Regular cardiac myocyte (primary cell): ENCODE measurements at places on chromosomes 3 and 15. TPM values are rescaled to one million over a fixed set of nuclear protein-coding genes. Genes with fewer than 3 reads are reported as not detected.

EFHB gene
- total RNA-seq = under 0.01 TPM in 1 of 2 replicates, not detected in the other

SIDT1 gene
- total RNA-seq = 0.28 and 0.77 TPM in 2 replicates

ROBO1 gene
- total RNA-seq = 57.3 and 80.6 TPM in 2 replicates

KNG1 gene
- total RNA-seq = not detected in 2 replicates

VPS39 gene
- total RNA-seq = 37.6 and 45.4 TPM in 2 replicates

EBLN2 gene
- 3.5 and 5.1 TPM in 2 replicates for total RNA-seq

IGF2BP2 gene
- total RNA-seq = 28.6 and 36.1 TPM in 2 replicates

NOX5 gene
- total RNA-seq = under 0.01 and 0.28 TPM in 2 replicates

ZNF710 gene
- total RNA-seq = 5.1 and 11.3 TPM in 2 replicates

ISLR2 gene
- total RNA-seq = under 0.01 and 0.58 TPM in 2 replicates

TRMT10C gene
- total RNA-seq = 26.2 and 32.2 TPM in 2 replicates

LEKR1 gene
- 0.38 and 8.5 TPM in 2 replicates for total RNA-seq

TMEM207 gene
- total RNA-seq = not detected in 2 replicates

FEZF2 gene
- not detected in 2 replicates for total RNA-seq

IL16 gene
- 0.56 TPM in 1 of 2 replicates, not detected in the other for total RNA-seq

PPP1R14D gene
- not detected in 2 replicates for total RNA-seq

ANKRD63 gene
- not detected in 2 replicates for total RNA-seq

SLC12A1 gene
- total RNA-seq = under 0.01 TPM in 1 of 2 replicates, not detected in the other

LCTL gene
- 4.8 and 10.9 TPM in 2 replicates for total RNA-seq

C3orf18 gene
- total RNA-seq = 8.2 and 22.0 TPM in 2 replicates

SMCO1 gene
- total RNA-seq = 0.19 and 0.28 TPM in 2 replicates

RAP2B gene
- 29.3 and 34.3 TPM in 2 replicates for total RNA-seq

ALDH1A2 gene
- 4.5 and 8.8 TPM in 2 replicates for total RNA-seq
